ENCODE measurements at places on chromosomes 7 and 10.

DNA sequence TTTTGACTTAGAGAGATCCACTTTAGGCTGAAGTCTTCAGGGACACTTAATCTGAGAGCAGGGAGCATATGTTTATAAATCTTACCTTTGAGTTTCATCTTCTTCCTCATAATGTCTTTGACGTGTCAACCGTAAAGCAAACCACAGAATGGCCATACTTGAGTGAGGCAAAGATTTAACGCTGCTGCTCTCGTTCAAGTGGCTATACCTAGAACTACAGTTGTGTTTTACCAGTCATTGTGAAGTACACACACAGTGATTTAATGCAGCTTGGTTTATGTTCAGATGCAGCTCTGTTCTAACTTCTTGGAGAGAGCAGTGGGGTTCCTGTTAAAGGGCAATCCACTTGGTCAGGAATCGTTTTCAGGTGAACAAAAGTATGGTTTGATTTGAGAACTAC, 39.9 kb upstream of the GOT1 start:
- DNase-seq = no peak

- DNase-seq = no peak
Observed at GRCh38 chr10:75083972-75084833, 27.3 kb upstream of the SAMD8 start.

DNA sequence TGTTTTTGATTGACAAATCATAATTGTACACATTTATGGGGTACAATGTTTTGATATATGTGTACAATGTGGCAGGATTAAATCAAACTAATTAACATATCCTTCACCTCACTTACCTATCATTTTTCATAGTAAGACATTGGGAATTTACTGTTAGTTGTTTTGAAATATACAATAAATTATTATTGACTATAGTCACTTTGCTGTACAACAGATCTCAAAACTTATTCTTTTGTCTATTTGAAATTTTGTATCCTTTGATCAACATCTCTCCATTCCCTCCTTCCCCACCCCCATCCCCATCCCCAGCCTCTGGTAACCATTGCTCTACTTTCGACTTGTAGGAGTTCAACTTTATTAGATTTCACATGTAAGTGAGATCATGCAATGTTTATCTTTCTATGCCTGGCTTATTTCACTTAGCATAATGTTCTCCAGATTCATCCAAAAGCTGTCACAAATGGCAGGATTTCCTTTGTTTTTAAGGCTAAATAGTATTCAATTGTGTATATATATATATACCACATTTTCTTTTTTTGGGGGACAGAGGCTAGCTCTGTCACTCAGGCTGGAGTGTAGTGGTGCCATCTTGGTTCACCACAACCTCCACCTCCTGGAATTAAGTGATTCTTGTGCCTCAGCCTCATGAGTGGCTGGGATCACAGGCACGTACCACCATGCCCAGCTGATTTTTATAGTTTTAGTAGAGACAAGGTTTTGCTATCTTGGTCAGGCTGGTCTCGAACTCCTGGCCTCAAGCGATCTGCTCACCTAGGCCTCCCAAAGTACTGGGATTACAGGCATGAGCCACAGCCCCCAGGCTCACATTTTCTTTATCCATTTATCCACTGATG, 23.3 kb upstream of the SLC26A5 start:
- no peak for DNase-seq

- no peak for DNase-seq
Observed at GRCh38 chr7:44348300-44348699, 22.9 kb upstream of the CAMK2B start.

GRCh38 chr7:148558914-148559313, 31.7 kb upstream of the C7orf33 start:
- DNase-seq = no peak

DNA sequence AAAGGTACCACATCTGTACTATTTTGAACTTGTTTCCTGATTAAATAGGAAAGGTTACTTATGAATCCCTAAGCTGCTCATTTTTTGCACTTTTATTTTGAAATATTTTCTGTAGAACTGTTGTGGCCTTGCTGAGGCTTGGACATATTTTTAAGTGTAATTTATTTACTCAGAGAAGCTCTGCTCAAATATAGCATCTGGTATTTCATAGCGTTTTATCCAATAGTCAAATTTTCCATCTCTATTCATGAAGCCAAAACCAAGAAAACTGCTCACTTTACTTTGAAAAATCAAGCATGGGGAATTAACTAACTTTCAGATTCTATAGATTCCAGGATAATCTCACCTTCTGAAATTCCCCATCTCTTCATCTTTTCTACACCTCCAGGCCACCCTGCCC, 6.6 kb upstream of the FAM3C start:
- DNase-seq = no peak

DNA sequence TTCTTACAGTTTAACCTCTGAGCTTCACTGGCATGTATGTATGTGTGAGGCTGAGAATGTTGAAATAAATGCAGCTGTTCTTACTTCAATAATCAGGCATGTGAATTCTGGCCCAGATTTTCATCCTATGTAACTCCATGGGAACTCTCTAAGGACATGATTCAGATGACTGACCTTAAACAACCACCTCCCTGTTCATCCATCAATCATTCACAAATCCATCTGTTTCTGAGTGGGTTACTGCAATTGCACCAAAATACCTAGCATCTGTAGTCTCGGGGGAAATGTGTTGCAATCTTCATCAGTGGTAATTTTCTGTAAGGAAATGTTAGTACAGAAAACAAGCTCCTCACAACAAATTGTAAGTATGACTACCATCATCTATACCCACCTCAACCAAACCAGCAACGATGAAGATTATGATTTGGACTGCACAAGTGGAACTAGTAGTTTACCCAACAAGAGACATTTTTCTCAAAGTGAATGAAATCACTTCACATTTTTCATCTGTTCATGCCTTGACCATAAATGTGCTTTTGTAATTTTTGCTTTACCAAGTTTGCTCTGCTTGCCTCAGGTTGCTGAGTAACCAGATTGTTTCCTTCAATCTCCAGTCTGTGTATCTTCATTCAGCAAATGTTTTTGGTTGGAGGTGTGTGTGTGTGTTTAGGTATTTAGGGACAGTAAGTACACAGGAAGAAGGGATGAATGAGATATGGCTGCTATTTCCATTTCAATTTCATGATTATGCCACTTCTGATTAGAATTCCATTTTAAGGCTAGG, 65.7 kb upstream of the FZD8 start:
- no peak for DNase-seq

GRCh38 chr7:155277385-155277994, 20.2 kb upstream of the INSIG1 start:
- no peak for DNase-seq

- peak; percentile 66 for DNase-seq
Observed at GRCh38 chr10:5666008-5666840, at the start of gene ASB13. ASB13 (minus strand) TSS chr10:5666595; CDS start chr10:5666551, 44 bp downstream.

All from right kidney (tissue), 9 donors.